ENCODE measurements at places on chromosomes 2 and 18.

DNA sequence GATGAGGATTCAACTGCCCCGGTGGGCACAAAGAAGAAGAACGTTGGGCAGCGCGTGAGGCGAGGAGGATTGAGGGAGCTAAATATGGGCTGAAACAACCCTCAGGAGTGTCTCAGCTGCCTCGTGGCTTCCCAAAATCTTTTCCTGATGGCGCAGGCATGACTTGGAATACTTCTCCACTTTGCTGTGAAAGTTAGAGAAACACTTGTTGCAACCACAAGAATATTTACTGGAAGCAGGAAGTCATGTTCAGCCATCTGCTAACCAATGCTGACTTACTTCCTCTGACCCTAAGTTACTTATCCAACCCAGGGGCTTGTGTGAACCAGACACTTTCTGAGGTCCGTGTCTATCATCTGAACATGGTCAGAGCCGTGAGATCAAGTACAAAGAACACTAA, 148.8 kb downstream of the ARL4C start:
- DNase-seq = no peak

DNA sequence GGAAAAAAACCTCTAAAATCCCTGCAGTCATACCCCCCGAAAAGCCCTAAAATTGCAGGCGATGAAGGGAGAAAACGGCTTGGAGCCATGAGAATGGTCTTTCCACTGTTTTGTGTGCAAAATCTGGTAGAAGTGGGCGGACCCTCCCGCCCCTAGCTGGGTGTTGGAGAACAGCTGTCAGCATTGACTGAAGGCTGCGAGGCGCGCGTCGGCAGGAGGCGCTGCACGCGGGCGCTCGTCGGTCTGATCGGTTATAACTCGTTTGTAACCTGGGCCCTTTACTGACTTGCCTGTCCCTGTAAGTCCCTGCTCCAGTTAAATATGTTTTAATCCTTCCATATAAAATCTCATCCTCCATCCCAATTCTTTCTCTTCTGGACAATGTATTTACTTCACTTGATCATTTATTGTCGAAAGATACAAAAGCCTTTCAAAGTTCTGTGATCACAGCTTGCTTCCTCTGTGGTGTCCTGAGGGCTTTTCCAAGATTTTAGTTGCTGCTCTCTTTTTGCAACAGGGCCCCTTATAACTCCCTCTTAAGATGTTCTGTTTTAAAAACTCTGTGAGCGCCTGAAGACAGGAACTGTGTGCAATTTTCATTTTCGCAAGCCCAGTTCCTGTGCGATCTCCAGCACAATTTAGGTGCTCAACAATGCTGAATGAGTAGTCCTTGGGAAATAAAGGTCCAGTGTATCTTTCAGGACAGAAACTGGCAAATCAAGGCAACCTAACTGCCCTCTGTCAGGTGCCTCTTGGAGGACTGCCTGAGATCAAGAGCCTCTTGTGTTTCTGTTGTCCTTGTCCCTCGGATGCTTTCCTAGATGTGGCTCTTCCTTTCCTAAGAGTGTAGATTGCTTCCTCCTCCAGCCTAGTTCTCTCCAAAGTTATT, 918 bp upstream of the HNRNPLL start:
- peak; percentile 70 for DNase-seq

GRCh38 chr18:361100-361732, 93.4 kb upstream of the THOC1 start:
- DNase-seq = no peak

DNA sequence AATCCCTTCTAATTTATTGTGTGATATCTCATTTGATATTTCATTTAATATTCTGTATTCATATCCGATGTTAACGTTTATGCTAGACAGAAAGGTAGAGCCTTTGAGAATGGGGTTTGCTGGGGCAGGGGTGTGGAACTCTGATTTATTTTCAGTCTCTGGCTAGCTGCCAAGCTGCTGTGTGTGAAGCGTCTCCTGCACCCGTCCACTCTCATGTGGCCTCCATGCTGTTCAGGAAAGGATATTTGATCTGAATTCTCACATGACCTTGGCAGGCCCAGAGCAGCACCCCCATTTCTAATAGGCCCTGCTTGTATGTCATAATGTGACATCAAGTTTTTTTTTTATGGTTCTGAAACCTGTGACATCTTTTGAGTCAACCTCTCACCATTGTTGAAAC, 1.6 kb downstream of the IL1R1 start:
- no peak for DNase-seq

GRCh38 chr2:172845028-172845630, 109.5 kb downstream of the RAPGEF4 start:
- no peak for DNase-seq

GRCh38 chr2:15761056-15761455, 169.4 kb downstream of the DDX1 start:
- DNase-seq = no peak

- no peak for DNase-seq
These were observed 75.9 kb downstream of the GTF3C3 start for GRCh38 chr2:196723571-196723970.

DNA sequence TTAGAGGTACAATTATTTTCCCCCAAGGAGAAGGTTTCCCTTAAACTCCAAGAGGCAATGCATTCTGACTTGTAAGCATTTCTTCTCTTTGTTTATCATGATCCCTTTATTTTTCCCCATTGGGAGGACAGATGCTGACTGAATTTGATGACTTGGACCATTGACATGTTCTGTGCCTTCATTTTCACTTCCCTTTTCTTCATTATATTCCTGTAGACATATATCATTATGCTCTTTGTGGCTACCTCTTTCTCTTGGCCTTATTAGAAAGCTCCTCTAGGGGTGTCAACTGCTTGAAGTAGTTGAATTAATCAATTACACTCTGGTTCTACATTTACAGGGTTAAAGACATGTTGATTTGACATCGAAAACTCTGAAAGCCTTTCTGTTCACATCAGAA, 330.0 kb upstream of the DCC start:
- DNase-seq = no peak
